Right atrium auricular region (tissue), 2 donors: ENCODE measurements at places on chromosomes 7 and 10.
A peak's percentile ranks its signal among the peaks of the same experiment; 100 is the strongest.

- peak; percentile 73 for DNase-seq
These were observed 12.2 kb upstream of the RSBN1L start for GRCh38 chr7:77684030-77684429.

- no peak for DNase-seq
These were observed 35.7 kb upstream of the MTPAP start for GRCh38 chr10:30384701-30385201.

DNA sequence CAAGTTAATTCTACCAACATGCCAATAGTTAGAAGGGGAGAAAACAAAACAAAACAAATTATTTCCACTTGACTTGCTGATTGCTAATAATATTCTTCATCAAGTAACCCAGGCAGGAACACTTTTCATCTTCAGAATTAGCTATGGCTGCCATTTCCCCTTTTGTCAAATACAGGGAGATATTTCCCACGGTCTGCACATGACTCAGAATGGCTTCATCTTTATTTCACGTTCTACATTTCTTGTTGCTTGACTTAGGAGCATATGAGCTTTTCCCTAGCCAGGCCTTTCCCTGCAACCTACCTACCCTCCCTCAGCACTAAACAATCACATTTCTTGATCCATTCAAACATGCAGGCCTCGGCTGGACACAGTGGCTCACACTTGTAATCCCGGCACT, 6.5 kb downstream of the CPVL start:
- DNase-seq: no peak

DNA sequence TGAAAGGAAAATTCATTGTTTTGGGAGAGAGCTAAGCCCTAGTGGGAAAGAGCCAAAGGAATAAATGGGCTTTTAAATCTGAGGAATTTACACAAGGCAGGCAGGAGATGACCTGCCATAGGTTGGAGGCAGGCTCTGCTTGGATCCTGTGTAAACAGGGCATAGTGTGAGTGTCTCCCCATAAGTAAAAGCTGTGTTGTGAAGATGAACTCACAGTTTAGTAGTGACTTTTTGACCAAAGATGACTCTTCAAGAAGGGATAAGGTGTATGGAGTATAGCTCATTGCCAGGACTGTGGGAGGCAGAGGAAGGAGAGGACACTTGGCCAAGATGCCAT, 63.2 kb downstream of the KAT6B start:
- no peak for DNase-seq

- DNase-seq: no peak
These were observed 53.6 kb upstream of the ABCB5 start for GRCh38 chr7:20561908-20562307.

- no peak for DNase-seq
These were observed 58.3 kb upstream of the GJD4 start for GRCh38 chr10:35546824-35547225.

GRCh38 chr10:101355072-101355706, 1.2 kb downstream of the BTRC start:
- no peak for DNase-seq

DNA sequence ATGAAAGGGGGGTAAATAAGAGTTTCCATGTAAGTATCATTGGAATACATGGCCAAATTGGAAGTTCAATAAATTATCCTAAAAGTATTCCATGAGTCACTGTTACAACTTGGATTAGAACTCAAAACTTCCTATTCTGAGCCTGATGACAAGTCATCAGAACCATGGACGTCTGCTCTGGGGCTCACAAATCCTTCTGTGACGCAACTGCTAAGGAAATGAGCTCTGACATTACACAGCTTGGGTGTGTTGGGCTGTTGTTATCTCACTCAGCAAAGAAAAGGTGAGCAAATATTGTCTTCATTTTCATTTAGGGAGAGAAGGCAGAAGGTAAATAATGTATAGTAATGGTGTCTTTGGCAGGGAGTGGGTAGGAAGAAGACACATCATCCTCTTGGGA, 214.8 kb upstream of the ADO start:
- DNase-seq: no peak

DNA sequence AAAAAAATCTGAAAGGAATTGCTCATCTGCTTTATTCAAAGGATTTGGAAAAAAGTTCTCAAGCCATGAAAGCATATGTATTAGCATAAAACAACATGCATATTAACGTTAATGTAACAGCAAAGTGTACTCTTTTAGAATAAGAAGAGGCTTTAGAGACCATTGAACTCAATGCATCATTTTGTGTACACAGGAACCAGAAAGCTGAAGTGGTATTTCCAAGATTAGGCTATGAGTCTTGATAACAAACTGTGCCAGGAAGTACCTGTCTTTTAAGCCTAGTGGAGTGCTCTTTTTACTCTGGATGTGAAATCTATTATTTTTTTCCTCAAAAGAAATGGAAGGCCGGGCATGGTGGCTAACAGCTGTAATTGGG, 164.2 kb downstream of the THSD7A start:
- no peak for DNase-seq
